Stimulated activated CD8-positive, alpha-beta memory T cell treated with anti-CD3 and anti-CD28 coated beads, Interleukin-4, amount 100 ng/mL, for 1 hour (primary cell): ENCODE measurements at places on chromosomes 4 and X.

DNA sequence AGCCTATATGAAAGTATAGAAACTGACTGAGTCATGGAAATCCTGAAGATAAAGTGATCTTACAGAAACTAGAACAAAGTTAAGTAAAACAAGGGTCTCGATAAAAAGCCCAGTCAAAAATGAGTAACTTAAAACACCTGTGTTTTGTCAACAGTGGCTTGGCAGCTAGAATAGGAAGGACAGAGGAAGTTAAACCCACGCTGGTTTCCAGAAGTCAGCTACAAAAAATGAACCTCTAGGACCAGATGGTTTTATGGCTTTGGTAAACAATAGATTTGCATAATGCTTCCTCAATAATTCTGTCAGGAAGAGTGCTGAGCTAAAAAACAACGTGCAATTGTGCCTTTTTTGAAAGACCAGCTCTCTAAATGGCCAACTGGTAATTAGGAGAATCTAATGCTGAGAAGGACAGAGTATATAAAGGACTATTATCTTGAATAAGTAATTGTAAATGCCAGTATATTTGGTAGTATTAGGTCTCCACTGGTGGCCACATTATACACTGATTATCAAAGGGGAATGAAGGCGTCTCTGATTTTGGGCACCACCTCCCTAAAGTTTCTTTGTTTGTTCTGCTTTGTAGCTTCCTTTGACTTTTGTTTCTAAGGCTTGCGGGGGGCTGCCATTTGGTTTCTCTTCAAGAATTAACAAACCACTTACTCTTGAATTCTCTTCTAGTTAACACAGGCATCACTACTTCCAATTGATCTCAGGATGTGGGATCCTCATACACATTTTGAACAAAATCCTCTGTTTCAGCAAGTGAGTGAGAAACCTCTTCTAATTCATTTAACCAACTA, 72.2 kb upstream of the PPP3CA start:
- DNase-seq, result no peak

DNA sequence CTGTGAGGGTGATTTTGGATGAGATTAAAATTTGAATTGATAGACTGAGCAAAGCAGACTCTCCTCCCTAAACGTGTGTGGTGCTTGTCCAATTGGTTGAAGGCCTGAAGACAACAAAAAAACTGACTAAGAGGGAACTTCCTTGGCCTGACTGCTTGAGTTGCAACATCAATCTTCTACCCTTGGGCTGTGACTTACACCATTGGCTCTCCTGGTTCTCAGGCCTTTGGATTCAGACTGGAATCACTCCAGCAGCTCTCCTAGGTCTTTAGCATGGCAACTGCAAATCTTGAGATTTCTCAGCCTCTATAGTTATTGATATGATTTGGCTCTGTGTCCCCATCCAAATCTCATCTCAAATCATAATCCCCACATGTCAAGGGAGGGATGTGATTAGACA, 49.7 kb upstream of the IGFBP7 start:
- no peak for DNase-seq

- no peak for DNase-seq
Observed at GRCh38 chrX:109874548-109874947, 128.4 kb upstream of the TMEM164 start.

DNA sequence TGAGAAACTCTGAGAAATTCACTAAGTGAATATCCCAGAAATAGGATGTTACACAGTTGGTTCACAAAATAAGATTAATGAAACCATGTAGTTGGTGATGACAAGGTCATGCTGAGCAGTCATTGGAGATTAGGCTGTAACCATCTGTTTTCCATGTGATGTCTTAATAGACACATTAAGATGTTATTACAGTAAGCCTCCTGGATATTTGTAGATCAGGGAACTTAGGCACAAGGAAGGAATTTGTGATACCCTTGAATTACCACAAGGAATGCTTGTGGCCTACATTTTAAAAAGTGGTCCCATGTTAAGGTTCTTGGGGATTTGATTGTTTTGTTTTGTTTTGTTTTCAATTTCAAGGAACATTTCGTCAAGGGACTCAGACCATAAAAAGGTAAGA, 185.6 kb upstream of the BANK1 start:
- no peak for DNase-seq

DNA sequence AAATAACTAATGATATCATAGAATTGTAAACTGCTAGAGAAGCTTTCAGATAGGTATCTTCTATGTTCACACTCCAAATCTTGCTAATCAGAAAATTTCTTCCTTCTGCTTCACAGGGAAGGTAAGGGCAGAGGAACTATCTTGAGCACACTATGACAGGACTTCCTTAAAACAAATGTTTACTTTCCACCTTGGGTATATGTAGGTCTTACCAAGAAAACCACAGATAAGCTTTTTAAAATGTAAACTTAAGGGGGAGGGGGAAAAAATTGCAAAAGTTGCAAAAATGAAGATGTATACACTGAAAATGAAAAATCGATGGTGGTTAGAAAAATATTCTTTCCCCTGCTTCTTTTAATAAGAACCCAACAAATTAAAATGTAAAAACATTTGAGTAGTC, 30.9 kb downstream of the YTHDC1 start:
- DNase-seq, result no peak

GRCh38 chrX:119340606-119341205, 58.4 kb upstream of the SLC25A43 start:
- no peak for DNase-seq

DNA sequence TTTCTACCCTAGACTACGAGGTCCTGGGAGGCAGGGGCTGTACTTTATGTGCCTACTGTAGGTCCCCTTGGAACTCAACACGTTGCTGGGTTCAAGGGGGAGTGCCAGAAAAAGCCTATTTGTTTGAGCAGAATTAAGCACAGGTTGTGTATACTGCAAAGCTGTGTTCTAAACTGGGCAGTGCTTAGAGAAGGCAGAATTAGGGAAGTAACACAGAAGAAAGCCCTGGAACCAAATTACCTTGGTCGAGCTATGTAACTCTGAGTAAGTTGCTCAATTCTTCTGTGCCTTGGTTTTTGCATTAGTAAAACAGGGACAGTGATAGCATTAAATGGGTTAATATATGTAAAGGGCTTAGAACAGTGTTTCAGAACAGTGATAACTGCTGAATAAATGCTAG, 245.0 kb upstream of the SFRP2 start:
- no peak for DNase-seq

GRCh38 chrX:83504721-83505479, 3.2 kb upstream of the POU3F4 start:
- no peak for DNase-seq

DNA sequence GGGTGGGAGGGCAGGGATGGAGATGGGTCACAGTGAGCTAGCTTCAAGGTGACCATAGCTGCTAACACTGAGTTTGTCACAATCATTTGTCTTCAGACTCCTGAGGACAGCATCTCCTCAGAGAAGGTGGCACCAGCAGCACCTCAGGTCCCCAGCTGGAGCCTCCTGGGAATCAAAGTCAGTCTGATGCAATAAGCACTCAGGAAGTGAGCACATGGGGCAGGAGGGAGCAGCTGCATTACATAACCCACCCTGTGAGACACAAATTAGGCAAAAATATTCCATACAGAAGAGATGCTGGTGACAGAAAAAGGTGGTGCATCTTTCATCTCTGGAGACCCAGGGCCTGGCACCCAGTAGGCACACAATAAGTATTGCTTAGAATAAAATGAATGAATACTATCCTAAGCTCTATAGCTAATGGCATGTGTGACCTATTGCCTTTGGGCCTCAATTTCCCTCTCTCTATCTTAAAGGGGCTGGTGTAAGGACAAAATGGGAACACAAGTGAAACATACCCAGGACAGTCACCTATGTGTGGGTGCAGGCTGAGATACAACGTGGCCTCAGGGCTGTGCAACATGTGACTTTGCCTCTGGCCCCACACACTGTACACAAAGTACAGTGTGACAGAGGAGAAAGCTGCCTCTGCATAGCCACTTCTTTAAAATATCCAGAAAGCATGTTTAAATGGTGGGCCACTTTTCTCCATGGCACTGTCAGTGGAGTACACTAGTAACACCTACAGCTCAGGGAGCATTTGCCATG, 37.1 kb downstream of the SLC39A8 start:
- DNase-seq, result no peak

- DNase-seq, result peak; percentile 5
Observed at GRCh38 chr4:13627178-13627605, 333 bp downstream of the BOD1L1 start.

DNA sequence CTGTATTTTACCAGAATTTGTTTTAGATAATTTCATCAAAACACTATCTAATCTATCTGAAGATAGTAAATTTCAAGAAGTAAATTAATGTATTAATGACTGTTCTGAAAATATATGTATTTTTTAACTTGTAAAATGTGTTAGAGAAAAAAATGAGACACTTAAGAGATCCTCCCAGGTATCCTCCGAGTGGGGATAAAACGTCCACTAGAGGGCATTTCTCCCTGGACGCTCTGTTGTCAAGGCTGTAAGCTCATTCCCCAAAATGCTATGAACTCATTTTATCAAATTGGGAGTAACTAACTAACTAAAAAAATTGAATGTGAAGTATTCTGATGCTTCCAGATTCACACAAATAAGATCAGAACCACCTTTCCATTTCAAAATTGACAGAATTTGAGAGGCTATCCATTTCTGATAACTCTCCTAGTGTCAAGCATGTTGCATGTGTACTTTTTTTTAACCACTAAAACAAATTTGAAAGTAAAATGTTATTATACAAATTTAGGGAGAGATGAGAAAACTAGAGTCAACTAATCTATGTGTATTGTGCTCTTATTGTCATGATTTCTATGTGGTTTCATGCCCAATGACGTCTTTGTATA, 337.3 kb upstream of the HS3ST1 start:
- no peak for DNase-seq

DNA sequence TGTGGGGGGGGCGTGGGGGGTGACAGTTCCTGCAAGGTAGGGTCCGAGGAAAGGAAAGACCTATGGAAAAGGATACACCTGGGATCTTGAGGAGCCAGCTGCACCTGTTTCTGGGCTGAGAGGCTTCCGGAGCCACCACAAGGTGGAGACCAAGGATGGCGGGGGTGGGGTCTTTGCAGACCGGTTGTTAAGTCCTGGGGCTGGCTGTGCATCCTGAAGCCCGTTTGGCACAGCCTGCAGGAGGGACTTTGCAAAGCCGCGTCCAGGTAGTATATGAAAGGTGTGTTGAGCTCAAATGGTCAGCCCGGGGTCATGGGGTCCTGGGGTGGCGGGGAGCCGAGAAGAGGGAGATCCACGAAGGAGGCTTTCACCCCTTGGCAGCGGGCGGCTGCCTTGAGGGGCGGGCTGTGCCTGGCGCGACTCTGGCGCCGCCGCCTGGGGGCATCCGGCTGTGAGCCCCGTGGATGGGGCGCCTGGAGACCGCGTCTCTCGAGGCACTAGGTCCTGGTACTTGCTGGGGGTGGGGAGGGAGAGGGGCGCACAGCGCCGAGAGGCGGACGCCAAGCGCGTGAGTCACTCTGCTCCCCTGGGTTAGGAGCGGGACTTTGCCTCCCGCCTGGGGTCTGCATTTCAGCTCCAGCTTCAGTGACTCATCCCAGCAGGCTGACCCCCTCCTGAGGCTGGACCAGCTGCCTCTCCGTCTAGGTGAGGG, 58.2 kb upstream of the DYNLT3 start:
- no peak for DNase-seq

DNA sequence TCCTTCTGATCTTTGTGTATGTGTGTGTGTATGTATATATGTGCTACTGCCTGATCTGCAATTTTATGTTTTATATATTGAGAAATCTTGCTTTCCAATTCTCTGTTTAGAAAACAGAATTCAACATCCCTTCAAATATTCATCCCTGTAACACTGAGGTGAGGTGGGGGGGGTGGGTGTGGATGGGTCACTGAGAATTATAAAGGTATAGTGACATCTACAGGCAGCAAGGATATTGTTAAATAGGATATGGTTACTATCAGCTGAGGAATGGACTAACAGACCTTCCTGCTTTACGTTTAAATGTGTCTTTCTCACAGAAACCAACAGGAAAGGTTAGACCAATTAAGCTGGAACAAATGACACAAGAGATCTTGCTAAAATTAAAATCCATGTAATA, 19.0 kb upstream of the MAGEB2 start:
- DNase-seq, result no peak

DNA sequence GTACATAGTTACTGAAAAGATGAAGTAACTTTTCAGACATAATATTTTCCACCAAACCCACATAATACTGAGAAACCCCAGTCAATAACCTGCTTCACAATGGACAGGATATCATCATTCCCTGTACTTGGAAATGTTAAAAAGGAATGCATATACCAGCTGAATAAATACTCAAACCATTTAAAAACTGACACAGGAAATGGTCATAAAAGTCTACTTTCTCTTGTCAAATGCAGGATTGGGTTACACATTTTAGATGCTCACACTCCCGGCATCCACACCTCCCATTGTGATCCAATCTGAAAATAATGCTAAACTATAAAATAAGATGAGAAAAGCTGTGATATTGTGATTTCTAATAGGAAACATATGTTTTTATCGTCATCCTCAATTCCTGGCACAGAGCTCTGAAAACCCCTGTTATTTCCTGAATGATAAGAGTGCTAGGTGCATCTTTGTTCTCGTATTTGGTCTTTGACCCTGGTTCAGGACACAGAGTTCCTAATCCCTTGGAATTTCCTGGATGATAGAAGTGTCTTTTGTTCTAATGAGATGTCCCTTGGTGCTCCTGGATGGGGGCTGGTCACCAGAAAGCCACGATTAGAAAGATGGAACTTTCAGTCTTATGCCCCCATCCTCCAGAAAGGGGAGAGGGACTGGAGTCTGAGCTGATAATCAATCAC, 821.3 kb downstream of the TRIML1 start:
- DNase-seq, result no peak

DNA sequence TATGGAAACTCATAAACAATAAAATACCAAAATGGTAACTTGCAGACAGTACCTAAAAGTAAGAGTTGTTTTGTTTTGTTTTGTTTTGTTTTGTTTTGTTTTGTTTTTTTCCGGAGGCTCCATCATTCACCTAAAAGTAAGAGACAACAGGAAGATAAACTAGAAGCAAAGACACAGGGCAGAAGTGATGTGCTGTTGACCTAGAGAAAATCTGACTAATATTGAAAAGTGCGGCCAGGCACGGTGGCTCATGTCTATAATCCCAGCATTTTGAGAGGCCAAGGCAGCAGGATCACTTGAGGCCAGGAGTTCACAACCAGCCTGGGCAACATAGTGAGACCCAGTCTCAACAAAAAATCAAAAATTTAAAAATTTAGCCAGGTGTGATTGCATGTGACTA, 5.6 kb upstream of the CENPC start:
- DNase-seq, result no peak

GRCh38 chr4:76420762-76421581, at the start of gene CCDC158:
TSS of gene CCDC158 (minus strand) at chr4:76421141. CDS start at chr4:76403207, 17,934 bp downstream.
- DNase-seq, result no peak

GRCh38 chr4:75046641-75047040, 113.7 kb downstream of the PARM1 start:
- DNase-seq, result no peak

- no peak for DNase-seq
Observed at GRCh38 chr4:148214529-148215166, 227.6 kb downstream of the NR3C2 start.

- DNase-seq, result no peak
Observed at GRCh38 chr4:93317561-93317960, 511.0 kb upstream of the ATOH1 start.

- no peak for DNase-seq
Observed at GRCh38 chr4:140884431-140885058, 128.4 kb upstream of the TBC1D9 start.
